Hematopoietic multipotent progenitor cell treated with erythropoietin and hydrocortisone succinate and interleukin-3 and kit ligand, for 8 days (in vitro differentiated cells): ENCODE measurements at places on chromosomes 5 and 9.

GRCh38 chr9:116547729-116548426 is 139.2 kb upstream of the TRIM32 start:
- DNase-seq, result no peak

- no peak for DNase-seq
Observed at GRCh38 chr9:75964427-75964826, 74.0 kb downstream of the PCSK5 start.

- no peak for DNase-seq
Observed at GRCh38 chr9:8477450-8477849, 677.9 kb upstream of the DMAC1 start.

DNA sequence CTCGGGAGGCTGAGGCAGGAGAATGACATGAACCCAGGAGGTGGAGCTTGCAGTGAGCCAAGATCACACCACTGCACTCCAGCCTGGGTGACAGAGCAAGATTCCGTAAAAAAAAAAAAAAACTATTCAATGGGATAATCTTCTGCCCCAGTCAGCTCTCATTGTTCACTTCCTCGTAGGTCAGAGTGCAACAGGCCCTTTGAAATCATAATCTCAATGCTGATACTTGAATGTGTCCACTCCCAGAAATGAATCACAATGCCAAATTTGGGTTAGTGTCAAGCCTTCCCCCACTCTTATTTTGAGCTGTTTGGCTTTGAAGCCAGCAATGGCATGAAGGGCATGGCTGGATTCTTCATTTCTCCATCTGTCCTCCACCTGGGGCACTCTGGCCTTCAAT is 610.3 kb upstream of the KLF4 start:
- DNase-seq, result no peak

GRCh38 chr5:94263068-94263467 is 355.3 kb downstream of the KIAA0825 start:
- no peak for DNase-seq

DNA sequence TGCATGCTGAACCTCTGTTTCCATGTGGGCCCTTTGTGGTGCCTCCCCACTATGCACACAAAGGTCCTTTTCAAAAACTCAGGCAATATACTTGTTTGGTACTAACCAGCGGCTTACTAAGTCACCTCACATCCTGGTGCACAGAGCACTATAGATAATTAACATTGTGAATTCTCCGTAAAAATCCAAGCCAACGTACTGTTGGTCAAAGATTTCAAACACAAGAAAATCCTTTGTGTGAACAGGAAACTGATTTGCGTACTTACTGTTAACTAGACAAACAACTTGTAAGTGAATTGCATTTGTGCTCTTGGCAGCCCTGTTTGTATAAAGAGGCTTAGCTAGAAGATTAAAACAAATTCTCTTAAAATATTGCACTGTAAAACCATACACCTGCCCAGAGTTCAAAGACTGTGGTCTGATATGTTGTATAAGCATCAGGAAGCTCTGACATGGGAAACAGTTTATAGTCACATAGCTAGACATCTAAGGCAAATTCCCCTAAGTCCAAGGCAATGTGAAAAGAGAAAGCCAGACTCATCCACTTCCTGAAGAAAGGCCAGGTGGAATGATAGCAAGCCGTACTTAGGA is 125.0 kb upstream of the SLC12A2 start:
- DNase-seq, result no peak

DNA sequence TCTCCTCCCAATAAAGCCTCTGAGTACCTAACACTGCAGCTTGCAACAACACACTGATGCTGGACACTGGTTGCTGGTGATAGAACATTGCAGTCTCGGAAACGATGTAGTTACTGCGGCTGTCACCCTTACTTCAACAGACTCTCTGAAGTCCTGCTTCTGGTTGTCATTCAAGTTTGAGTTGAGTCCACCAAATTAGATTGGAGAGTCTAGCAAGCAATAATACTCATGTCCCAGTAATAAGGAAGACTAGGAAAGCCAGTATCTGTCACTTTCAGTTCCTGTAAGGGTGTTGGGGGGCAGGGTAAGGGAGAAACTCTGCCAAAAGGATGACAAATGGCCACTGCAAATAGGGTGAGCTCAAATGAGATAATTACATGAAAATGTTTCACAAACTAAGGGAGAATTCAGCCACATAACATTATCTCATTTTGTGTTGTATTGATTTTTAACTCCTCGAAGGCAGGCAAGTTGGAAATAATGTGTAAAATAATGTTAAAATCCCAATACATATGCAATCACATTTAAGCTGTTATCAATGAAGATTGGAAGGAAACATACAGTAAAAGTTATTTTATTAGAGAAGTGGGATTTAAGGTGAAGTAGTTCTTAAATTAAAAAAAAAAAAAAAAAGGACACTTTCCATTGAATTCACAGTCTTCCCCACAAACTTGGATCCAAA is 849 bp upstream of the IFT74 start:
- peak; percentile 81 for DNase-seq

DNA sequence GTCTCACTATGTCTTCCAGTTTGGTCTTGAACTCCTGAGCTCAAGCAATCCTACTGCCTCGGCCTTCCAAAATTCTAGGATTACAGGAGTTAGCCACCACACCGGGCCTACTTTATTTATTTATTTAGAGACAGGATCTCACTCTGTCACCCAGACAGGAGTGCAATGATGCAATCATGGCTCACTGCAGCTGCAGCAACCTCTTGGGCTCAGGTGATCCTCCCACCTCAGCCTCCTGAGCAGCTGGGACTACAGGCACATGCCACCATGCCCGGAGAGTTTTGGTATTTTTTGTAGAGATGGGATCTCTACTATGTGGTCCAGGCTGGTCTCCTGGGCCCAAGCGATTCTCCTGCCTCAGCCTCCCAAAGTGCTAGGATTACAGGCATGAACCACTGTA is 32.8 kb downstream of the PHAX start:
- no peak for DNase-seq

GRCh38 chr5:162685302-162685701 is 617.7 kb downstream of the GABRG2 start:
- no peak for DNase-seq

DNA sequence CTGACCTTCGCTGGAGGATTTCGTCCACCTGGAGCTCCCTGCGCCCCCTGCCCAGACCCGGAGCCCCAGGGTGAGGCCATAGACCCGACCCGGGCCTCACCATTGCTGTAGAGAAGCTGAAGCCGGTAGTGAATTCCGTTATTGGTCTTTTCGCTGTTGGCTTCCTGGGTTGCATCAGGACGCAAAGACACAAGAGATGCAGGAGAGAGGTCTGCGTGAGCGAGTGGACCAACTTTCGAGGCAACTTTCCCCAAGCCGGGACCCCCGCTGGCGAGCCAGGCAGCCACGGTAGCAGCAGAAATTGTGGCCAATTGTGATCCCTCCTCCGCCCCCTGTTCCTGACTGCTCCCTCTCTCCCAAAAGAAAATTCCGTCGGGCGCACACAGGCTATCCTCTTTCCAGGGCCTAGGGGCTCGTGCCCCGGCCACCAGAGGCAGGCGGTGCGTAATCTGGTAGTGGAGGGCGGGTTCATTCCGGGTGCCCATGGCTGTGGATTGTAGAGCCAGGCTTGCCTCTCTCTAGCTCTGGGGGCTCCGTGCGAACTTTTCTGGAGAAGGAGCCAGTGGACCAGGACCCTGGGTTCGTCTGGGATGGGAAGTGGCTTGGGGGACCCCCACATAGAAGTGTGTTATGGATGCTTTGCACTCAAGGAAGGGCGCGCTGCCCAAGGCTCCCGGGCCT is 3.3 kb downstream of the EBF1 start:
- no peak for DNase-seq

- no peak for DNase-seq
Observed at GRCh38 chr9:73640971-73641370, 489.3 kb downstream of the ANXA1 start.

DNA sequence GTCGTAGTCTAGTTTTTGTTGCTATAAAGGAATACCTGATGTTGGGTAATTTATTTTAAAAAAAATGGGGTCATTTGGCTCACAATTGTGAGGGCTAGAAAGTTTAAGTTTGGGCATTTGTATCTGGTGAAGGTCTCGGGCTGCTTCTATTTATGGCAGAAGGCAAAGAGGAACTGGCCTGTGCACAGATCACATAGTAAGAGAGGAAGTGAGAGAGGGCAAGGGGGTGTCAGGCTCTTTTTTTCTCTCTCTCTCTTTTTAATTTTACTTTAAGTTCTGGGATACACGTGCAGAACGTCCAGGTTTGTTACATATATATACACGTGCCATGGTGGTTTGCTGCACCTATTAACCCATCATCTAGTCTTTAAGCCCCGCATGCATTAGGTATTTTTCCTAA is 453.3 kb downstream of the DIRAS2 start:
- no peak for DNase-seq

DNA sequence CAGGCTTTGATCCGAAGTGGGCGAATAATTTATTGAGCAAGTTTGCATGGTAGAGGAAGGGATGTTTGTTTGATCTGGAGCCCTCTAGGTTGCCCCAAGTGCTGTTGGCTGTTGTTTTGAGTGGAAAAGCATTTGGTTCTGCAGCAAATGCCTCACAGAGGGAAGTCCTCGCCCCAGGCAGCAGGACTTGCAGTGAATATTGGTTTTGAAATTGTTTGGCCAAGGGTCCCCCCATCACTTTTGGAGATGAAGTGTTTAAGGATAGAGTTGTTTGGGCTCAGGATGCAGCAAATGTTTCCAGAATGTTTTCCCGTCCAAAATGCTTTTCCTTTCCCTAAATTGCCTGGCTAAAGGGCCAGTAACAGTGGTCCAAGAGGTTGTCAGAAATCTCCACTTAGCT is 3.1 kb downstream of the JADE2 start:
- no peak for DNase-seq

DNA sequence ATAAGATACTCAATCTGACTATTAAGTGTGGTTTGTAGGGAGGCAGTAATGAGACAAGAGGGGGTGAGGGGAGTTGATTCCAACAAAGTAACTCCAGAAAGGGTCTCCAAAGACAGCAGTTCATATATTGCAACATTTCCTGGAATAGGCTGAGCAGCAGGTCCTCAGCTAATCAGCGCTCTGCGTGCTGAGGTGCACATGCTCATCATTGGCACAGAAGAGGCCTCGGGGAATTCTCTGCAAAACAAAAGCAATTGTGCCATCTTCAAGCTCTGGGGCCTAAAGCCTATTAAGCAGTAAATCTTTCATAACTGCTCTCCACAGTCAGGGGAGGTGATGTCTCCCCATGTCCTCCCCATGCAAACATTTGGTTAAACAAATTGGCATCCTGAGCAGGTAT is 357.3 kb downstream of the SPOCK1 start:
- DNase-seq, result no peak

GRCh38 chr5:147169901-147170300 is 64.9 kb upstream of the STK32A start:
- DNase-seq, result no peak

- DNase-seq, result peak; percentile 18
Observed at GRCh38 chr5:137858223-137858916, 9.3 kb upstream of the MYOT start.

- no peak for DNase-seq
Observed at GRCh38 chr5:44278469-44278868, 110.8 kb downstream of the FGF10 start.

DNA sequence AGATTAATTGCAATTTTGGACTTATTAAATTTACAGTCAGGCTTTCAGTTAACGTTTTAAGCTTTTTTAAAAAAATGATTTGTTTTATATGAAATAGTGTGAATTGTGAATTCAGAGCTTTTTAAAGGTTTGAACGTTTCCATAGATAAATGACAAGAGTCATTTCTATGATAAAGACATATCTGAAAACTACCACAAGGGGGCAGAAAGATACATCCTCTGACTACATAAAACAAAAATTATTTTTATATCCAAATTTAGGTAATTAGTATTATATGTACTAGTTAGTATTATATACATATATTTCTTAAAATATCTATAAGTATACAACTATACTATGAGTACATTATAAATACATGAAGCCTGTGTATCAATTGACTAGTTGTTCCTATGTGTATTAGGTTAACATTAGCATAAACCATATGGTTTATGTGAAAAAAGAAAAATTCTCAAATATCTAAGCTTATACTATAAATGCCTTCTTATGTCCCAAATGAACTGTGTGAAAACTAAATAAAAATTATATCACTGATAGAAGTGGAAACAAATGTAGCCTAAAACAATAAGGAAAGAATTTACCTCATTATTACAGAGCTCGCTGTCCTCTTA is 155.2 kb downstream of the MEF2C start:
- DNase-seq, result peak; percentile 59

DNA sequence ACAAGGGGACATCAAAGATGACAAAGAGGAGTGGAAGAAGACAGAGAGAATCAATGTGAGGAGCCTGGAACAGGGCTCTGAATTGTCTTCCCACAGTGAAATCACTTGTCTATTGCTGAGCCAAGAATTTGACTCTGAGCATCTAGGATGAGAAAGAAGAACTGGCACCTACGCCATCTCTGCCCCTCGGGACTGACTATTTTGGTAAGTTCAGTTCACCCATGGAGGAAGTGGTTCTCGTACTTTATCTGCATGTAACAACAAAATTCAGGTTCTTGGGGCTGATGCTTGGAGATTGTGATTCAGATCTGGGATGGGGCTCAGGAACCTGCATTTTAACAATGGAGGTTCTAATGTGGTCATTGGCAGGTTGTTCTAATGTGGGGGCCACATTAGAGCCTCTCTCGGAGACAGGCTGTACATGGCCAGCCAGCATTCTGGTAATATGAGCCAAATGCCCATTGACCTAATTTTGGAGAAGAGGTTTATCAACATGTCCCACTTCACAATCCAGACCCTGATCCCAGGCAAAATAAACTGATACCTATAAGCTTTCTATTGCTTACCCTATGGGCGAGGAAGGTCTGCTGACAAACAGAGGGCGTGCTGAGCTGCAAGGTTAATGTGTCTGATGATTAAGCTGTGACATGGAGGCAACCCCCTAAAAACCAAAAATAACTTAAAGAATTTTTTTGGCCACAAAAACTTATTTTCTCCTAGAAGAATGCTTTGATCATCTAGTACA is 2.7 kb upstream of the IL12B start:
- no peak for DNase-seq

DNA sequence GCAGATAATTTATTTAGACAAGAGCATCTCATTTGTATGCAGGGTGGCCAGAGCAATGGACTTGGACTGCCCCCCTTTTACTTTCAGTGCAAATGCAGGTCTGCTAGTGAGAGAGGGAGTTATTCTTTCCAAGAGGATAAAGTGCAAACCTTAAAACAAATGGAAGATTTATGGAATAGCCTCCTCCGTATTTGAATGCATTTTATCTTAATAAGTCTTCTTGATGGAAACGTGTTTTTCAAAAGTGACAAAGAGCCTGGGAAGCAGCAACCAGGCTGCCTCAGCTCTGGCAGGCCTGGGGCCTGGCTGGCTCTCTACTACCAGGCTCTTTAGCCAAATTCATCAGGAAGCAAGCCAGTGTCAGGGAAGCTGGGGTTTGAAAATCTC is 6.8 kb downstream of the NR2F1 start:
- DNase-seq, result no peak
